KG1 (cell line): ENCODE measurements at places on chromosomes 12 and 14.
A peak's percentile ranks its signal among the peaks of the same experiment; 100 is the strongest.

- no peak for DNase-seq
These were observed 16.6 kb downstream of the FBRSL1 start for GRCh38 chr12:132506328-132507160.

DNA sequence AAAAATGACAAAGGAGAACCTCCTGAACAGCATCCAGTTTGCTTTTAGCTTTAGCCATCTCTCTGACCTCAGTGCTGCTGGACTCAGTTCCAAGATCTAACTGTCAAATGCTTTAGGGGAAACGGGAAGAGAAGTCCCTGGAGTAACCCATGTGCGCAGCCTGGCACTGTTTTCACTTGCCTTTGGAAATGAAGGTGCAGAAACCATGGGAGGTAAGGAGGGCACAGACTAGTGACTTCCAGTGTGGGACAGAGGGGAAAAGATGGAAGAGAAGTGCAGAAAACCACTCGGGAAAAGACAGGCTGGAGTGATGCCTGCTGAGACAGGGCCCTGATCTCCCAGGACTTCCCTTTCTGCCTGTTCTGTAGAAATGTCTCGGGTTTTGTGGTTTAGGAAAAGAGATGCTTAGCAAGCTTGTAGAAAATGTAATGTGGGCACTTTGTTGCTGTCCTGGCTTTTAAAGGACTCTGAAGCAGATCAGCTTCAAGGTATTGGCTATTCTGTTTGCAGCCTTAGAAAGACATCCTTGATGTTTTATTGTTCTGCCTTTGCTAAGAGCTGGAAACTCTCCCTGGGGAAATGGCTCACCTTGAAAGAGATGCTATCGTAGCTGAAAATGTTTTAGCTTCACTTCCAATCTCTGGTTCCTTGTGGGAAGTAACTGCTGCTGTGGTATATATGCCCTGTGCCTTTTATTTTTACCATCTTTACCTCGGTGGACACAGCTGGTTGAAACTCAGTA, 124.6 kb upstream of the HIF1A start:
- no peak for DNase-seq

DNA sequence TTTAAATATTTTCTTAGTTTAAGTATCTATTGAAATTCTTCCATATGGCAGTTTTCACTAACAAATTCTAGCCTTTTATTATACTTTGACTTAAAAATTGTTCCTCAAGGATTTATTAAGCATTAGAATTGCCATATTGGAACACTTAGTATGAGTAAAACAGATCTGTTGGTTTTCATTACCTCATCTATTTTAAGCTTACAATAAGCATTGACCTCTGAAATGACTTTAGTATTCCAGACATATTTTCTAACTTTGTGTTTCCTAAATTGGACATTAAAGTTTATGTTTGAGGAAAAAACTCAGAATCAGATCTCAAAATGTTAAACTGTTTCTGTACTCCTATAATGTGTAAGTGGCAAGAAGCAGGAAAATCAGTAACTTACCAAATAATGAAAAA, 48.4 kb downstream of the CSRP2 start:
- no peak for DNase-seq

- DNase-seq, result no peak
These were observed at the start of gene AKT1 for GRCh38 chr14:104794993-104795780. Gene AKT1 (minus strand): TSS chr14:104795748. CDS start chr14:104792643, 3,105 bp downstream.

DNA sequence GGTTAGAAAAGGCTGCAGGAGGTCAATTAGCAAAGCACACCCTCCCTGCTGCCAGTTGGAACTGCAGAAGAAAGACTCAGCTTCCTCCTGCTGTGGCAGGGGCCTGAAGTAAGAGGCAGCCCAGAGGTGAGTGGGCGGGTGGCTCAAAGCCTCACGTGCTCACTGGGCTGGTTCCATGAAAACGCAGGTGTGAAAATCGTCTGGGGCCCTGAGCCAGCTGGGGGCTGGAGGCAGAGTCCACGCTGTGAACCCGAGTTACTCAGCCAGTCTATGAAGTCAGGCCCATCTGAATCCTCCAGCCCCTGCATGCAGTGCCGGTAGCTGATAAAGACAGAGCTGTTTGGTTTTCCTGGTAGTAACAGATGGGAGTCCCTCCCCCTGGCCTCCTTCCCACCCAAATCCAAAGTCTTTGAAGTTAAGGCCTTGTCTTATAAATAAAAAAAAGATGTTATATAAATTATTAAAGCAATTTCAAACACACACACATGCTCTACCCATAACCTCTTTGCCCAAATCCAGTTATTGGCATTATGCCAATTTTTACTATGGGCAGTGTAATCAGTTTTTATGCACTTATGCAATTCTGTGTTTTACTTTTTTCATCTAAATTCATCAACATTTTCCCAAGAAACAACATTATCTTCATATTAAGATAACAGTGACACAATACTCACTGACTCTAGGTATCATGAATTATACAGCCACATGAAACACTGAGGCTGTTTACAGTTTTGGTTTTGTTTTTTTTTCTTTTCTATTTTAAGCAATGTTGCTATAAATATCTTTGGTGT, 57.9 kb upstream of the PNMA1 start:
- DNase-seq, result no peak

DNA sequence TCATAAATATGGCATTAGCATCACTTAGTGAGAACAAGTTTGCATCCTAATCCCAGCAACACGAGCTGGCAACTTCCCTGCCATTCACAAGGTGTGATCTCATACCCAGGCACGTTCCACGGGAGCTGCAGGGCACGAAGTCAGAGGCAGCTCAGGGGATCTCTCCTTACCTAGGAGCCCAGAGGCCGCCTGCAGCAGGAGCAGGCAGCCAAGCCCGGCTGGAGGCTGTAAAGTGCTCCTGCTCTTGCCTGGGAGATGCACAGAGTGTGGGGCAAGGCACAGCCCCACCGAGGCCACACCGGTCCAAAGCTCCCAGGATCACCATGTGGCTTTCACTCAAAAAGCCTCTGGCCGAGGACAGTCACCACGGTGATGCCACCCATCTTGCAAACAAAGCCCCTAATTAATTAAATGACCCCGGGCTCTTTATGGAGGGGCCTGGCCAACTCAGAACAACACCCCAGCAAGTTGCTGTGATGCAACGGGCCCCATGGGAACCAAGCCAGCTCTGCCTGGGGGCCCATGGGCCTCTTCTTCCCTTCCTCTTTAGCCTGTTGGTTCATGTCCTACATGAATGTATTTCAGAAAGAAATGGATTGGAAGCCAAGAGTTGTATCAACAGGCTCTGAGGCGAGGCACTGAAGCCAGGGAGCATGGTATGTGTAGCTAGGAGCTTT, 26.5 kb downstream of the NUAK1 start:
- no peak for DNase-seq

DNA sequence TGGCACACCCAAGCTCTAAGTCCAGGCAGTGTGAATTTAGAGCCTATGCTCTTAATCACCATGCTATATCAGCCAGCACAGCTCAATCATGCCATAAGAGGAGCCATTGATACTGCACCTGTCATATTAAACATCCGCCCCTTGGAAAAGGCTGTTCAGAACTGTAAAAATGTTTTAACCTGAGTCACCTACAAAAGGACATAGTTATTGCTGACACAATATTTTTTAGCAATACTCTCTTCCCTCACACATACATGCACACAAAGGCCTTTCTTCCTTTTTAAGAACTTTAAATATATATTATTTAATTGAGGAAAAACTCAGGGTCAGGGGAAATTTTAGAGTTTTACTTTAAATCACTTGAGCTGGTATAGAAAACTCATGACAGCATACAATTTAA, 83.5 kb upstream of the ATXN7L3B start:
- DNase-seq, result no peak

GRCh38 chr12:92764831-92765230, 62.0 kb downstream of the PLEKHG7 start:
- DNase-seq, result no peak

- no peak for DNase-seq
These were observed 40.5 kb downstream of the ALKBH1 start for GRCh38 chr14:77667331-77667730.

- DNase-seq, result no peak
These were observed 7.7 kb downstream of the TRMT61A start for GRCh38 chr14:103536693-103537092.

GRCh38 chr14:21960636-21961035, 287.0 kb upstream of the OR4E1 start:
- no peak for DNase-seq

- DNase-seq, result peak; percentile 31
These were observed 6.7 kb downstream of the RPH3A start for GRCh38 chr12:112798048-112798760.
